H1 (cell line): ENCODE measurements at places on chromosomes 2 and 18.

DNA sequence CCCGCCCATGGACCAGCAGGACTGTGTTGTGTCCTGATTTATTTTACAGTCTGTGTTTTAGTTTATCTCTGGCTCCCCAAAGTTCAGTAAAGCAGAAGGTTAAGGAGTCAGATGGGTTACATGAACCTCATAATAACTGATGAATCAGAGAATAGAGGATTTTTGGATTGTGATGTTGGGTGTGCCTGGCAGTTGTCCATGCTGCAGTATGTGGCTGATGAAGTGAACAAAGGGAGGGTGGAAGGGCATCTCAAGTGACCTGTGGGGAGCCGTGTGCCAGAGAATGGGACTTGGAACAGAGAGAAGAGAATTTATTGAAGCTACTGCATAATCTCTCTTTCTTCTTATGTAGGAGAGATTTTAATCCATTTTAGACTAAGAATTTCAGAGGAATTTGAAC lies 145.5 kb downstream of the MAP4K4 start:
- DNase-seq, result no peak
- H3K36me3 ChIP-seq, result peaks cover 35% of the 10 kb centered on the region
- H3K4me3 ChIP-seq, result no peak overlapping the region
- no peak overlapping the region for H3K27ac ChIP-seq

DNA sequence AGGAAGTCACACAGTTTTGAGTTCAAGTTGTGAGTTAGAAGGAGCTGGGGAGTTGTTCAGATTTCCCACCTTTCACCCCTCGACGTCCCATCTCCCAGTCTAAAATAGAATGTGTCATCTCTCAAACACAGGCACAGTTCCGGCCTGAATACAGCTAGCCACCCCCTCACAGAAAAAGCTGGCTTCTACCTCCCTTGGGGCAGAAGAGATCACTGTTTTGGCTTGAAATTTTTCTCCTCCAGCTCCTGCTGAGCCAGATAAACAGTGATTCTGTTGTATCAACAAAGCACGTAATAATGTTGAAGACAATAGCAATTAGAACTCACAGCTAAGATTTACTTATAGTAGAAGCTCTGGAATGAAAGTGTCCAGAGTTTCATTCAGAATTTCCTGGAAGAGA lies 74.7 kb downstream of the KIAA2012 start:
- H3K27me3 ChIP-seq, result no peaks in the 10 kb centered on the region
- H3K4me3 ChIP-seq, result no peak overlapping the region
- no peaks in the 10 kb centered on the region for H3K36me3 ChIP-seq
- no peak overlapping the region for H3K27ac ChIP-seq
- peaks cover 6% of the 10 kb centered on the region; the same call in 1 of the 2 replicates for H3K4me1 ChIP-seq
- DNase-seq, result no peak

DNA sequence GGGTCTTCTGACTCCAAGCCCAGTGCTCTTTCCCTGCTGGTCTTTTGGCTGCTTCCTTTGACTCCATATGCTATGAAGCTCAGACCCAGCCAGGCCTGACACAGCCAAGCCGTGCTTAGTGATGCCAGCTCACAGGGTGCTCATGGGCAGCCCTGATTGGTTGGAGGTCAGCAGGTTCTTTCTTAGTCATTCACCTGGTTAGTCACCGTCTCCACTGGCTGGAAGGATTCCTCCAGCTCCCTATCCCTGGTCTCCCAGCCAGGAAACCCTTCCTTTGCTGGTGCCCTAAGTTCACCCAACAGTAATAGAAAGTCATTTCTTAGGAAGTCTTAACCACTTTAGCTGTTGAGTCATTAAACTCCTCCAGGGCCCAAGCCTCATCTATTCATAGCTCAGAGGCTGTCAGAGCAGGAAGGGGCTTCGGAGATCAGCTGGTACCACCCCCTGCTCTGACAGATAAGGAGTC lies 3.9 kb downstream of the KCNK3 start:
- no peak overlapping the region for H3K27ac ChIP-seq
- no peak overlapping the region for H3K4me3 ChIP-seq
- no peaks in the 10 kb centered on the region for H3K36me3 ChIP-seq
- H3K27me3 ChIP-seq, result peaks cover 38% of the 10 kb centered on the region

DNA sequence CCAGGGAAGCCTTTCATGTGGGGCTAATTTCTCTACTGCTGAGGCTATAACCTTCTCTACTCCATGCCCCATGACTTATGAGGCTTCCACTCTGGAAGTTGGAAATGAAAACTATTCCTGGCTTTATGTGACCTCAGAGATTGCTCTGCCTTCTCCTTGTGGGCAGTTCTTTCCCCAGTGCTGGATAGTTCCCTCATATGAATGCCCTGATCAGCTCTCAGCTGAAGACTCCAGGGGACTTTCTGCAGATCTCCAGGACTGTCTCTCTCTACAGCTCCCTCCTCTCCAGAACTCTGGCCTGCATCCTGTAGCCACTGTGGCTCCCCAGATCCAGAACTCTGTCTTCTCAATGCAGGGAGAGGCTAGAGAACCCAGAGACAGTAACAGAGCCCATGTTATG lies 235.1 kb downstream of the SEPTIN10 start:
- H3K4me3 ChIP-seq, result no peak overlapping the region
- H3K4me1 ChIP-seq, result peaks cover 6% of the 10 kb centered on the region
- no peaks in the 10 kb centered on the region for H3K27me3 ChIP-seq
- DNase-seq, result peak; percentile 19

GRCh38 chr18:40357536-40357935 lies 1597.5 kb upstream of the PIK3C3 start:
- no peak overlapping the region for H3K4me3 ChIP-seq
- H3K27me3 ChIP-seq, result no peaks in the 10 kb centered on the region
- no peak for DNase-seq

- H3K27ac ChIP-seq, result no peak overlapping the region
- H3K4me1 ChIP-seq, result no peaks in the 10 kb centered on the region
- H3K4me3 ChIP-seq, result no peak overlapping the region
- DNase-seq, result no peak
Measured at GRCh38 chr2:121098556-121098955, 186.4 kb downstream of the TFCP2L1 start.

- H3K4me1 ChIP-seq, result no peaks in the 10 kb centered on the region
- no peaks in the 10 kb centered on the region for H3K27me3 ChIP-seq
- H3K36me3 ChIP-seq, result no peaks in the 10 kb centered on the region
- H3K4me3 ChIP-seq, result peak overlapping the region; percentile 16; the same call in 1 of the 2 replicates
- no peak overlapping the region for H3K27ac ChIP-seq
Measured at GRCh38 chr2:94997981-94998930, 27.3 kb upstream of the MAL start.

DNA sequence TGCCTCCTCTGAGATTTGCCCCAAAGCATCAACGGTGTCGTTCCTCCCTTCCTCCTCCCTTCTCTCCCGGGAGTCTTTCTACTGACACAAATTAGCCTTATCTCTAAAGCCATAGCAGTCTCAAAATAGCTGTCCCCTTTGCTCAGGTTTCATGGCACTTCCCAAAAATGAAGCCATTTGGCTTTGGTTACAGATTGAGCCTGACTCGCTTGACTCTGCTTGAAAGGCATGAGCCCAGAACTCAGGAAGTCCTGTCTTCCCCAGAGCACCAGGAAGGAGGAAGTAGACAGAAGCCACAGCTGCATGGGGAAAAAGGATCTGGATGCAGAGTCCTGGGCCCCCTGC lies 234.4 kb upstream of the RGPD4 start:
- no peak for DNase-seq
- H3K36me3 ChIP-seq, result no peaks in the 10 kb centered on the region
- H3K27ac ChIP-seq, result no peak overlapping the region
- no peak overlapping the region for H3K4me3 ChIP-seq
- no peaks in the 10 kb centered on the region for H3K27me3 ChIP-seq
- no peaks in the 10 kb centered on the region for H3K4me1 ChIP-seq

GRCh38 chr2:38547791-38548190 lies 54.9 kb downstream of the HNRNPLL start:
- peaks cover 4% of the 10 kb centered on the region; the same call in 1 of the 2 replicates for H3K4me1 ChIP-seq
- H3K4me3 ChIP-seq, result no peak overlapping the region
- no peaks in the 10 kb centered on the region for H3K36me3 ChIP-seq
- no peak overlapping the region for H3K27ac ChIP-seq
- no peak for DNase-seq
- H3K27me3 ChIP-seq, result no peaks in the 10 kb centered on the region

DNA sequence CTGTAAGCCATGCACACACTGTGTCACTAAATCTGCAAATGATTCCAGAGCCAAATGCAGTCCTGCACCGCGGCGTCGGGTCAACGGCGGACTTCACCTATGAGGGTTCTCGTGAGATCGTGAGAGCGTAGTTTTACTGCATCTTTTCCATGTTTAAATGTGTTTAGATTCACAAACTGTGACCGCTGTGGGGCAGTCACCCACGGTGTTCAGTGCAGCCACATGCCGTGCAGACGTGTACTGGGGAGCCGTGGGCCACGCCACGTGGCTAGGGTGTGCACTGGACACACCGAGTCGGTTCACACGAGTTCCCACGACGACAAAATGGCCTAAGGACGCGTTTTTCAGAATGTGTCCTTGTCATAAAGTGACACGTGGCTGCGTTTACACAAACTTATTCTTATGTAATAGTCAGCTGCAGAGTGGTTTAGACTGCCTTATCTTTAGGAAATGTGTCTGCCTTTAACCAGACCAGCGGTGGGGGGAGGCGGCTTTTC lies 34.1 kb downstream of the NFATC1 start:
- H3K36me3 ChIP-seq, result no peaks in the 10 kb centered on the region
- no peak for DNase-seq
- no peaks in the 10 kb centered on the region for H3K27me3 ChIP-seq
- no peaks in the 10 kb centered on the region for H3K4me1 ChIP-seq

DNA sequence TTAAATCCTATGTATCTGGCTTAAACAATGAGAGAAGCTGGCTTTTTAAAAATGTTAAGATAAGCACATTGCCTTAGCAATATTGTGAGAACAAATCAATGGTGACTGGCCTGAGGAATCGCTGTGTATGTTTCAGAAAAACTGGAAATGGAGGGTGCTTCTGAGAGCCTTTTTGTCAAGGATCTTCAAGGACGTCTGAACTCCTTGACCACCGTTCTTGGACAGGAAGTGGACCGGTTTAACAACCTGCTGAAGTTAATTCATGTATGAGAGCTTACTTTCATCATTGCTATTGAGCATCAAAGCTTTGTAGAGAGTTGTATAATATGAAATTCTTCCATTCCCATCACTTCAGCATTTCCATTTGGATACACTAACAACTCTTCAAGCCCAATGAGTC lies 72.6 kb downstream of the TRABD2A start:
- no peaks in the 10 kb centered on the region for H3K4me1 ChIP-seq
- H3K27me3 ChIP-seq, result no peaks in the 10 kb centered on the region
- no peak overlapping the region for H3K27ac ChIP-seq
- no peaks in the 10 kb centered on the region for H3K36me3 ChIP-seq
- H3K4me3 ChIP-seq, result no peak overlapping the region
